Panc1 (cell line): ENCODE measurements at places on chromosomes 2 and 18. TPM values are rescaled to one million over a fixed set of nuclear protein-coding genes. Genes with fewer than 3 reads are reported as not detected.

The ADGRF3 gene
- total RNA-seq, result not detected

The PID1 gene
- 2.9 TPM for total RNA-seq

The COPS7B gene
- total RNA-seq, result 41.3 TPM

The CLASP1 gene
- 49.2 TPM for total RNA-seq

The CLEC4F gene
- not detected for total RNA-seq

The EMILIN2 gene
- total RNA-seq, result 18.3 TPM

The CRYBA2 gene
- not detected for total RNA-seq

The CDH19 gene
- total RNA-seq, result not detected

The EGR4 gene
- 0.08 TPM for total RNA-seq

The NAPG gene
- 27.8 TPM for total RNA-seq

The KLHL30 gene
- total RNA-seq, result 0.26 TPM

GRCh38 chr2:9331704-9332103 lies 91.6 kb downstream of the ITGB1BP1 start:
- no peak overlapping the region for H3K4me3 ChIP-seq
- H3K27ac ChIP-seq, result no peak overlapping the region; the same call in 1 of the 2 replicates
- peaks cover 14% of the 10 kb centered on the region for H3K4me1 ChIP-seq

DNA sequence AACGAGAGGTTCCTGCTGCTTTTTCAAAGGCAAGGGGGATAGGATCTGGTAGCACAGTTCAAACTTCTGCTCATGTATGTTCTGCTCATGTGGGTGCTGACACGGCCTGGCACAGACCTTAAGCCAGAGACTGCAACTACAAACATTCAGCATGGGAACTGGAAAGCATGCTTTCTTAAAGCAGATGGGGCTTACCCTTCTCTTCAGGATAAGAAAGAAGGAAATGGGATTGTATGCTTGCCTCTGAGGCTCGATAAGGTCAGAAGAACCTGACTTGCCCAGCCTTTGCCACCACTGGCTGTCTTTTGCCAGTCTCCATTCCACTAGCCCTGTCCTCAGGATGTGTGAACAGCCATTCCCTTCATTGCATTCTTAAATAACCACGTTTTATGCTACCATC lies 10.7 kb downstream of the DOCK10 start:
- no peaks in the 10 kb centered on the region; the same call in 1 of the 2 replicates for H3K27me3 ChIP-seq
- DNase-seq, result no peak
- no peak overlapping the region for H3K4me3 ChIP-seq
- H3K27ac ChIP-seq, result no peak overlapping the region
- H3K36me3 ChIP-seq, result no peaks in the 10 kb centered on the region

DNA sequence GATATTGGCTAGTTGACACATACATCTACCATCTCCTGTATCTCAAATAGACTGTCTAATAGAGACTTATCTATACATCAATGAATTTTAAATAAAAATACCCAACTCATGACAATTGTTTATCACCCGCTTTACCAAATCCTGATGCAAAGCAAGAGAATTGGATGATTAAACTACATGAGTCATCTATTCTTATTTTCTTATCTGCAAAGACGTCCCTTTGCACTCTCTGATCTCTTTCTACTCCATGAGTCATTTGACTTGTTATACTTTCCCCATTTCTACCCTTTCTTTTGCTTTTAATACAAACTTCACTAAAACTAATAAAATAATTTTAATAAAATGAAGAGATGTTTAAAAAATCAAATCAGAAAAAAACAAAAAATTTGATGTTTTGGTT lies 261.7 kb upstream of the MAP2 start:
- no peak for DNase-seq
- no peaks in the 10 kb centered on the region for H3K27me3 ChIP-seq
- no peak overlapping the region for H3K27ac ChIP-seq

DNA sequence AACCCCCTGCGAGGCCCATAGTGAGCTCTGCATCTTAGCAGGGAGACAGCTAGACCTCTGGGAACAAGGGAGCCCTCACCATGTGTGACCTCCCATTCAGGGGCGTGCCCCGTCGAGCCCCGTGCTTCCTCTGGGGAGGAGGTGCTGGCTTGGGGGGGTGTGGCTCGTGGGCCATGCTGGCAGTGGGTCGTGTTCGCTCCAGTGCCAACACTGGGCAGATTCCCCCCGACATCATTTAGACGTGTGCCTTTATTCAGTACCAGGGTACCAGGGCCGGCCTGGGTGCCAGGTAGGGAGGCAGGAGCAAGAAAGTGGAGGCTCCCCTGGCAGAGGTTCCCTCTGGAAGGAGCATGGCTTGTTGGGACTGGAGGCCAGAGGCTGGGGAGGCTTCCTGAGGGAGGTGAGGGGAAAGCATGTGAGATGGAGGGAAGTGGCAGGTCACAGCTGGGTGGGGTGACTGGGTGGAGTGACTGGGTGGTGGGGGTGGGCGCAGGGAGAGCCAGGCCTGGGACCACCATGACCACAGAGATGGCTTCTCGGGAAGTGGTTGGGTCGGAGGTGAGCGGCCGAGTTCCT lies 15.2 kb downstream of the GPC1 start:
- H3K27ac ChIP-seq, result peak overlapping the region; percentile 71
- H3K4me1 ChIP-seq, result peaks cover 43% of the 10 kb centered on the region
- H3K36me3 ChIP-seq, result no peaks in the 10 kb centered on the region
- DNase-seq, result no peak
- H3K4me3 ChIP-seq, result no peak overlapping the region
- H3K27me3 ChIP-seq, result no peaks in the 10 kb centered on the region

DNA sequence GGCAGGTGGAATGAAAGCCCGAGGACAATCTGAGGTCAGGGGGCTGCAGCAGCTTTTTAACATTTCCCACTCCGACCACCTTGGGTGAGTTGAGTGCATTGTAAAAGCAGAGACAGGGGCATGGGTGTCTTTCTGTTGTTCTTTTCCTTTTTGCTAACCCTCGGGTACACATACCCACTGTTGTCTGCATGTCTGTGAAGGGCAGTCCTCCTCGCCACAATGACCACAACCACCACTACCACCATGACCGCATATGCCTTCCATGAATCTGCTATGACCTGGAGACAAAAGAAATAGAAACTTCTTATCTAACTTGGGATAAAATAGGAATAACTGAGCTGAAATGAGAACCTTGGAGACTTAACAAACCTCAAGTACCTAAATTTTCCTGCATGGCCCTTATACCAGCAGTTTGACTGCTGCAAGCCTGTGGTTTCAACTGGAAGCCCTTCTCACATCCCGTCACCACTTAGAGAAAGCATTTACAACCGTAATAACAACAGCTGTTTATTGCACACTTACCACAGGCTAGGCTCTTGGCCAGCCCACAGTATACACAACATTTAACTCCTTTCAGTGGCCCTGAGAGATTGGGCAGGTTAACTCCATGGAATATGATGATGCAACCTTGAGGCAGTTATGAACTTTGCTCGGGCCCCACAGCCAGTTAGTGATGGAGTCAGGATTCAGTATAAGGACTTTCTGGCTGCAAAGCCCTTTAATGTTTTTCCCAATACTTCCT lies 80.3 kb downstream of the GYPC start:
- H3K27ac ChIP-seq, result no peak overlapping the region
- no peak overlapping the region for H3K4me3 ChIP-seq
- H3K27me3 ChIP-seq, result no peaks in the 10 kb centered on the region
- DNase-seq, result no peak
- no peaks in the 10 kb centered on the region for H3K36me3 ChIP-seq

GRCh38 chr2:152620208-152620607 lies 97.1 kb downstream of the PRPF40A start:
- no peaks in the 10 kb centered on the region for H3K4me1 ChIP-seq
- no peak overlapping the region for H3K27ac ChIP-seq

- no peaks in the 10 kb centered on the region for H3K4me1 ChIP-seq
- no peaks in the 10 kb centered on the region for H3K36me3 ChIP-seq
- H3K27ac ChIP-seq, result no peak overlapping the region
- no peak overlapping the region for H3K4me3 ChIP-seq
- DNase-seq, result no peak
- no peaks in the 10 kb centered on the region for H3K27me3 ChIP-seq
Observed at GRCh38 chr2:36812196-36812595, 115.7 kb downstream of the VIT start.

GRCh38 chr2:23410596-23410995 lies 25.6 kb downstream of the KLHL29 start:
- H3K36me3 ChIP-seq, result no peaks in the 10 kb centered on the region
- no peaks in the 10 kb centered on the region for H3K27me3 ChIP-seq
- H3K27ac ChIP-seq, result no peak overlapping the region
- no peak overlapping the region for H3K4me3 ChIP-seq
- no peaks in the 10 kb centered on the region for H3K4me1 ChIP-seq
- no peak for DNase-seq

GRCh38 chr2:111698743-111699554 lies 185.0 kb downstream of the ANAPC1 start:
- DNase-seq, result peak; percentile 98
- peak overlapping the region; percentile 89 for H3K27ac ChIP-seq
- H3K4me1 ChIP-seq, result peaks cover 23% of the 10 kb centered on the region
- H3K4me3 ChIP-seq, result peak overlapping the region; percentile 19
- H3K27me3 ChIP-seq, result no peaks in the 10 kb centered on the region

DNA sequence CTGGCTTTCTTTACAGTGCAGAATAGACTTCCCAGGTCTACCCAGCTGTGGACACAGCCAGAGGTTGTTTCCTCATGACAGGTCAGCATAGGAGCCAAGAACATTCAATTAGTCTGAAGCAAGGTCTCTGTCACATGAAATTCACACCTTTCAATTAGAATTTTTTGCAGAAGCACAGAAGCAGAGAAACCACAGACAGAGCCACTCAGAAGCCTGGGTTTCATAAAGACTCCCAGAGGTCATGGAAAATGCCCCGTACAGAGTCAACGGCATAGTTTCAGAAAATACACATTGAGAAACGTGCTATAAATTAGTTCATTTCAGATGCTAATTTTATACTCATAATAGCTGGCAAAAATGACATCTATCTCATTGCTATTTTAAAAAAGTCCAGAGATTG lies 87.0 kb upstream of the TMEM200C start:
- no peaks in the 10 kb centered on the region for H3K4me1 ChIP-seq
- no peaks in the 10 kb centered on the region; the same call in 1 of the 2 replicates for H3K27me3 ChIP-seq
- H3K4me3 ChIP-seq, result no peak overlapping the region

GRCh38 chr2:83364264-83364663 lies 1094.8 kb downstream of the SUCLG1 start:
- H3K4me1 ChIP-seq, result no peaks in the 10 kb centered on the region
- no peak for DNase-seq
- H3K36me3 ChIP-seq, result no peaks in the 10 kb centered on the region
- no peak overlapping the region for H3K27ac ChIP-seq

GRCh38 chr18:43265465-43265864 lies 11.8 kb downstream of the SYT4 start:
- no peak overlapping the region for H3K27ac ChIP-seq
- H3K36me3 ChIP-seq, result no peaks in the 10 kb centered on the region
- no peak overlapping the region for H3K4me3 ChIP-seq
- no peak for DNase-seq
- H3K27me3 ChIP-seq, result no peaks in the 10 kb centered on the region
- no peaks in the 10 kb centered on the region for H3K4me1 ChIP-seq

DNA sequence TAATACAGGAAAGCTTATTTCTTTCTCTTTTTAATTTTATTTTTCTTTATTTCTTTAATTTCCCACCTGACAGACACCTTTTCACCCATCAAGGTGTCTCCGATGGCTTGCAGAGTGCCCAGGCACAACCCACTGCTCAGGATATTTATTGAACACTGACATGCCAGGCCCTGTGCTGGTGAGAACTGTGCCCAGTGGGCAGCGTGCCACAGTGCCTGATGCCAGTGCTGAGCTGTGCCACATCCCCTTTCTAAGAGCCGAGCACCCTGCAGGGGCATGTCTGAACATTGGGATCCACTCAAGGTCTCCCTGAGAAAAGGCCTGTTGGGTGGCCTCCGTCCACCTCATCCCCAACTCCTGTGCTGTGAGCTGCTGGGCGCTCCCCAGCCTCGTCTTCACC lies 158.6 kb upstream of the RAB6C start:
- no peak overlapping the region for H3K4me3 ChIP-seq
- no peak overlapping the region for H3K27ac ChIP-seq
- H3K4me1 ChIP-seq, result no peaks in the 10 kb centered on the region
- H3K27me3 ChIP-seq, result no peaks in the 10 kb centered on the region
- H3K36me3 ChIP-seq, result no peaks in the 10 kb centered on the region
- no peak for DNase-seq

GRCh38 chr2:232983669-232984140 lies 29.4 kb downstream of the NGEF start:
- H3K36me3 ChIP-seq, result no peaks in the 10 kb centered on the region
- H3K4me3 ChIP-seq, result no peak overlapping the region
- peaks cover 65% of the 10 kb centered on the region for H3K4me1 ChIP-seq
- peak overlapping the region; percentile 60 for H3K27ac ChIP-seq
- no peak for DNase-seq
